ENCODE measurements at places on chromosomes 2 and 18.
A peak's percentile ranks its signal among the peaks of the same experiment; 100 is the strongest.

GRCh38 chr2:27720004-27720551, 51.4 kb upstream of the MRPL33 start:
- DNase-seq = peak; percentile 90

GRCh38 chr2:15901808-15902130, 38.6 kb upstream of the MYCN start:
- no peak for DNase-seq

DNA sequence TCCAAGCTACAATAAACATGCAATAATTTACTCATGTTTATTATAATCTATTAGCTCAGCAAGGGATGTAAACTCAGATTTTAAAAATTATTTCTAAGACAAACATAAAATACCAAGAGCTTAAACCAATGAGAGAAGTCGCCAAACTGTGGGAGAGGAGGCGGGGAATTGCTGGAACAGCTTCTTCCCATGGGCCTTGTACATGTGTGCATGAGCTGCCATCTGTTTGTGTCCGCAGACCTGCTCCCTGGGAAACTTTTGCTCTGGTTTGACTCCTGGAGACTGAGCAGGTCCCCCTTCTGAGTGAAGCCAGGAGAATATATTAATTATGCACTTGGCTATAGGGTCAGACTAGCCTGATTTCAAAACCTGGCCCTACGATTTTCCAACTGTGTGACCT, 655.9 kb upstream of the SOX11 start:
- DNase-seq = no peak

- no peak for DNase-seq
Observed at GRCh38 chr2:200762127-200762526, 49.6 kb upstream of the BZW1 start.

DNA sequence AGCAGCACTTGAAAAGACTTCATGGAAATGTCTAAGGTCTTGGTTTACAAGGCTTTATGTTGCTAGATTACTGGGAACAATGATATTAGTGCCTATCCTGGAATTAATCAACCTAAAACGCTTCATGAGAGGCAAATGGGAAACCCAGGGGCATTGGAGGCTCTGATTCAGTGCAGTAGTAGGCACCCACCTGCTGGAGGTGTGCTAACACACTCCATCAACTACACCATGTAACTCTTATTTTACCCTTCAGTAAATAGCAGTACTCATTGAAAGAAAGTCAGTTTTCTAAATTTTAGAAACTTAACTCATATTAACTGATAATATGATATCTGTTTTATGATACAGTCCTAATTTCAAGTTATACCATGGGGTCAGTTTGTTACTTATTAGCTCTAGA, 17.4 kb upstream of the HNRNPA3 start:
- DNase-seq = no peak

DNA sequence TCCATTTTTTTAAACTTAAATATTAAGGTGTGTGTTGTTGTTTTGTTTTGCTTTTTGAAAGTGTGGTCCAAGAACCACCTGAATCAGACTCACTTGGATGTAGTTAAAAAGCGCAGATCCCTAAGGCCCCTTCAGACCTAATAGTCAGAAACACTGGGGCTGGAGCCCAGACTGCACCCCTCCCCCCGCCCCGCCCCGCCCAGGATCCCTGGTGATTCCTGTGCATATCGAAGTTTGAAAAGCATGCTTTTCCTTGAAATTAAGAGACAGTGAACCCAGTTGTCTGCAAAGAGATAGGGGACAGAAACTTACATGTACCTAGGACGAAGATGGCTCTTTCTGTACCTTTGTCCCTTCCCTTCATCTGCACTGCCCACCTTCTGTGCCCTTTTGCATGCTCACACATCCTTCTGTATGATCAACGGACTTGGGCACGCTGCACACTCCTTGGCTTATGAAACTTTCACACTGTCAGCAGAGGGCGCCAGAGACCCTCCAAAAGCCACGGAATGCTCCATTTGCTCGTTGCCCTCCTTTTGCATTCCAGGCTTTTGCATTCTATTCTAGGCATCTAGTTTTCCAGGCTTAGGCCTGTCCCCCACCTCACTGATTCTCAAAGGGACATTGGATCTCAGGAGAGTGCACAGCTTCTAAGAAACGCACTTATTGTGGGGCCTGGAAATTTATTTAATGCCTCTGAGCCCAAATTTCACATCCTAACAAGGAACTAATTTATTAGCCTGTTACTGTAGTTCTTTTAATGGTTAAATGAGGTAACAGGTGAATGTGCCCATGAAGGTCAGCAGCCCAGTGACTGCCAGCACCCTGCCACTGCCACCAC, 32.8 kb upstream of the SLC14A1 start:
- peak; percentile 87 for DNase-seq

- DNase-seq = no peak
Observed at GRCh38 chr18:13890761-13891361, 24.5 kb downstream of the MC2R start.

GRCh38 chr18:74901362-74902146, 303.9 kb downstream of the ZNF407 start:
- DNase-seq = peak; percentile 62

DNA sequence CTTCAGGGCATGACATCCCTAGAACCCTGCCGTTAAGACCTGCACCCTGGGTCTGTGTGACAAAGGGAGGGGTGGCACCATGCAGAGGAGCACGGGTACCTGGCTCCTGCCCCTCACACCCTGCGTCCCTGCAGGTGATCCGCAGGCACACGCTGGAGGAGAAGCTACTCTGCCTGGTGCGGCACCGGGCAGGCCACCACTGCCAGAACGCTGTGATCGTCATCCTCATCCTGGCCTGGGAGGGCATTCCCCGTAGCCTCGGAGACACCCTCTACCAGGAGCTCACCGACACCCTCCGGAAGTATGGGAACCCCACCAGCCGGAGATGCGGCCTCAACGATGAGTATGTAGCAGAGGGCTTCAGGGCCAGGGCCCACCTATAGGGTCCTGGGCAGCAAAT, 60.0 kb downstream of the BOLA3 start:
- DNase-seq = no peak

DNA sequence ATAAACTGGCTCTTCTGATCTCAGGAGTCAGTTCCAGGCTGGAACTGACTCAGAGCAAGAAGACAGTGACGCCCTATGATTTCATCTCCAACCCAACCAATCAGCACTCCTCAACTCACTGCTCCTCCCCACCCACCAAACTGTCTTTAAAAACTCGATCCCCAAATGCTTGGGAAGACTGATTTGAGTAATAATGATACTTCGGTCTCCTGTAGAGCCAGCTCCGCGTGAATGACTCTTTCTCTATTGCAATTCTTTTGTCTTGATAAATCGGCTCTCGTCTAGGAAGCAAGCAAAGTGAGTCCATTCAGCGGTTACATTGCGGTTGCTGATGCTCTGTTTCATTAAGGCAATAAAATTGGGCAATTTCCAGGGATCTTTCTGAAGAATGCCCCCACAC, 1025.3 kb upstream of the CNTNAP5 start:
- no peak for DNase-seq

- no peak for DNase-seq
Observed at GRCh38 chr2:26223018-26223417, 21.4 kb downstream of the HADHA start.

DNA sequence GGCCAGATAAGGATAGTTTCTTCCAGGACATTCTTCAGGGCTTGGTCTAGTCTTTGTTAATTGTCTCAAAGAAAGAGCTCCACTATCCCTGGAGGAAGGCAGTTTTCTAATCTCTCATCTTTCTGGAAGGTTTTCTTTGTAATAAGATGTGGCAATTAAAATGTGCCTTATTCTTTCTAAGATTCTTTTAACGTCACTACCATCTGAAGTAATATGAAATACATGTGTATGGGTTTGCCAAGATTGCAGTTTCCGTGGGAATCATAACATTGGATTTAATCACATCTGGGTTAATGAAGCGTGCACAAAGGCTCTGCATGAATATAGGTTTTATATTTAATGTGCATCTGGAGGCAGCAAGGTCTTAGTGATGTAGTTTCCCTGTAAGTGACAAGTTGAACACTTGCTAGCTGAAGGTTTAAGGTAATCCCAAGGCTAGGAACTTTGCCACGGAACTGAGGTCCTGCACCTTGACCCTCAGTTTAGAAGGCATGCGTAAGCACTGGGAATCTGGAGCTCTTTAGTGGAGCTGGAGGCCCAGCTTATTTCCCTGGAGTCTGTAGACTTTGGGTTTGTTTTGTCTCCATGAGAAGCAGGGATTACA, 25.7 kb downstream of the DIS3L2 start:
- no peak for DNase-seq

DNA sequence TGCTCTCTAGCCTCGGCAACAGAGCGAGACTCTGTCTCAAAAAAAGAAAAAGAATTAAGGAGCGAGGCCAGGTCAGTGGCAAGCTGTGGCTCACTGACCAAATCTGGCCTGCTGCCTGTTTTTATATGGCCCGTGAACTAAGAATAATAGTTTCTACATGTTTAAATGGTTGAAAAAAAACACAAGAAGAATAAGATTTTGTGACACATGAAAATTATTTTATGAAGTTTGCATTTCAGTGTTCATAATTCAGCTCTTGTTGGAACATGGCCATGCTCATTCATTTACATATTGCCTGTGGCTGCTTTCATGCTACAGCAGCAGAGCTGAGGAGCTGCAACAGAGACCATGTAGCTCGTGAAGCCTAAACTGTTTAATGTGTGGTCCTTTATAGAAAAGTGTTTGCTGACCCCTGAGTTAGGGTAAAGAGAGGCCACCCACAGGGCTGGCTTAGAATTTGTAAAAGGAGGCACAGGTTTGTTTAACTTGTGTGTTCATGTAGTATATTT, 59.5 kb downstream of the MFSD6 start:
- DNase-seq = no peak

DNA sequence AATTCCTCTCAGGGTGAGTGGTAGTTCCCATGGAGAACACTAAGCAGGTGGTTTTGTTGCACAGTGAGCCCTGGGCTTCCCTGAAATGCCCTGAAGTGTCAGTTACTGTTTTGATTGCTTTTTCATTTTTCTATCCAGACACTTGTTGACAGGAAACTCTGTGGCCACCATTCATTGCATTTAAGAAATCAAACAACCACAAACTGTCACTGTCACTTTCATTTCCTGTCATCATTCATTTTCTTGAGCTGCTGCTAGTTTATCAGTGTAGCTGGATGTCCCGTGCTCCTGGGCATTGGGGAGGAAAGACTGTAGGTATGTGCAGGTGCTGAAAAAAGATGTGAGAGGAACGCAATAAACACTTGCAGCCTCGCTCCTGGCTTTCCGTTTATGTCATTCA, 891.6 kb upstream of the ZEB2 start:
- peak; percentile 62 for DNase-seq

- no peak for DNase-seq
Observed at GRCh38 chr2:51918113-51918512, 886.2 kb upstream of the NRXN1 start.

DNA sequence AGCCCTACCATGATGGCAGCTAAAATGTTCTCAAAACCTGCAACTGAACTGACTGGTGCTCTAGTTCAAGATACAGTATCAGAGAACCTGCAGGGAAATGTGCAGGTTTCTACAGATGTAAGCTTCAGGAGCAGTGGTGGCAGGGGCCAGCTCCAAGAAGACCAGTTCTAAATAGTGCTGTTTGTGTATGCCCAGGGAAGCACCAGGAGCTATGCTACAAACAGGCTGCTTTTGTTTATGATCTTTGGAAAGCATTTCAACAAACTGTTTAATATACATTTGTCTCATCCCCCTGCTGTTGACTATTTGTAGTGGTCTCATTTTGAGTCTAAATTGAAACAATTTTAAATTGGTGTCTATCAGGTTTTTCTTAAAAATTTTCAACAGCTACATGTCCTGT, 20.7 kb downstream of the FZD5 start:
- no peak for DNase-seq
